Activated CD8-positive, alpha-beta memory T cell treated with anti-CD3 and anti-CD28 coated beads for 4 hours (primary cell): ENCODE measurements at places on chromosomes 7 and 10.

DNA sequence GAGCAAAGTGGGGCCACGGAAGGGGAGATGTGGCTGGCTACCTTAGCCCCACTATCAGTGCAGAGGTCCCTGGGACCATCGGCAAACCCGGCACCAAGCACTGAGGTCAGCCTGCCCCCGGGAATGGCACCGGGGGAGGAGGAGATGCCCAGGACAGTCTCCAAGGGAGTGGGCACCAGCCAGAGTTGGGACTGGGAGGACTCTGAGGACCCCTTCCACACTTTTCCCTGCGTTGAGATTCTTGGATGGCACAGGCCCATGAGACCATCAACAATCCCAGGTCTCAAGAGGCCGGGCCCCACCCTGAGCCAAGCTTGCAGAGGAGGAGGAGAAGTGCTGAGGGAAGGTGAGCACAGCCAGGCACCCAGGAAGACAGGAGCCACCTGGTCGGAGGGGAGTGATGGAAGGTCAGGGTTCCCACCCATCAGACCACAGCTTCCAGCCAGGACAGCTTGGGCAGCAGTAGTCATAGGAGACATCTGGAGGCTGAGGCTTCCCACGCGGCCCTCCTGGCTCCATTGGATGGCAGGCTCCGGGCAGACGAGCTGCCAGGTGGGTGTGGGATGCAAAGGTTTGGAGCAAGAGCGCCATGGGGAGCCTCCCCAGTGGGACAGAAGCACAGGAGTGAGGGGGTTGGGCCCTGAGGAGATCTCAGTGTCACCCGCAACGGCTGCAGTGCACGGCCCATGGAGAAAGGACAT, 2.6 kb upstream of the OPN4 start:
- DNase-seq = no peak

- no peak for DNase-seq
Observed at GRCh38 chr7:56811081-56811480, 321.2 kb downstream of the ZNF479 start.

DNA sequence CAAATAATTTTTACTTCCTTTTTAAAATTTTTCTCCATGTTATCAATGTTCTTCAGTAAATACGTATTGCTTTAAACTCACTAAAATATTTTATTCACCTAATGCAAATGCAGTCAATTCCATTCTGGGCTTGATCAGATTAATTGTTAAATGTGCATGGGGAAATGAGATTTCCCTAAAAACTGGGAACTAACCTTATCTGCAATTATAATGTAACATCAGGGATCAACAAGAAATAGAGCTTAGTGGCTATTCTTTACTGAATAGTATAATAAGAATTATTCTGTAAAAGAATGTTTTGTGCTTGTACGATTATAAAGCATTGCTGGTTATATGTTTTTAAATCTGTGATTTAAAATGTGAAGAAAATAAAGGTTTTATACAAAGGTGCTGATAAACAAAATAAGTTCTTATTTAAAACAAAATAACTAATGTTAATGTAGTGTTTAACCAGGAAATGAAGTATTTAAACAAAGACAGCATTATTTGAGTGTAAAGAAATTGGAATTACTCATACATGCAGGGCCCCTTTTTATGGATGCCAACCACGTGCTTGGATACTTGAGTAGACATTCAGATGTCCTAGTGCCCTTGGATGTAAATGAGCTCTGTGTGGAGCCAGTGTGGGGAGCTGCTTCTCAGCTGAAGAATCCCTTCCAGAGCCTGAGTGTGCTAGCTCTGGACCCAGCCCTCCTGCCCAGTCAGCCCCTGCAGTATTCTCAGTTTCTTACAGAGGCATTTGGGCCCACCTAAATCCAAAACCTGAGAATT, 84.2 kb downstream of the REEP3 start:
- DNase-seq = no peak

DNA sequence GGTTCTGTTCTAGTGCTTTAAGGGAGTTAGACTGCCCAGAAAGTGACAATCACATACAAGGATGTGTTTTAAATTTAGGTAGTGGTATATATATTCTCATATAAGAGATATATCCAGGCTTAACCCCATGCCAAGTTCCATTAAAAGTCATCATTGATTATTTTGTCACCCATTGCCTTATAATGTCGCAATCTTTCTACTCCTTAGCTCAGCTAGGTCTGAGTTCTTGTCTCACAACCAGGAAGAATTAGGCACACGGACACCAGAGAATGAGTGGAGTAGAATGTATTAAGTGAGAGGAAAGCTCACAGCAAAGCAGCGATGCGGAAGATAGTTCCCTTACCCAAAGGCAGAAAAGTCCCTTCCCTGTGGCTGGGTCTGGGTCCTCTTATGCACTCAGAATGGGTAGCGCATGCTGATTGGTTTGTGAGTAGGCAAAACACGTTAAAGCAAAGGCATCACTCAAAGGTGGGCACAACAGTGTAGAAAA, 197.2 kb upstream of the AHR start:
- DNase-seq = no peak

DNA sequence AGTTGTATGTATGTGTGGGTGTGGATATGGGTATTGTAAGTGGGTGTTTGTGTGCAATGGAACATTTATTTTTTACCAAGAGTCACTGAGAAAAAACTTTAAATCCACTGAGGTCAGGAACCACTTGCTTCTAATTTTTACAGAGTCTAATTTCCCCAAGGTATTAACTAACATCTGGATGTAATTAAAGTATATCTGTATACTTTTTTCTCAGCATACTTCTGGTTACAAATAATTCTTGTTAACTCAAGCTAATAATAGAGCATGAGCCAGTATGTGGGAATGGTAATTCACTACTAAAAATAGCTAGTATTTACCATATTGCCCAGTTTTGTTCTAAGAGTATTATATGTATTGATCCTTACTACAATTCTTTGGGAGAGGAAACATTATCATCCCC, 24.6 kb upstream of the STEAP4 start:
- no peak for DNase-seq

DNA sequence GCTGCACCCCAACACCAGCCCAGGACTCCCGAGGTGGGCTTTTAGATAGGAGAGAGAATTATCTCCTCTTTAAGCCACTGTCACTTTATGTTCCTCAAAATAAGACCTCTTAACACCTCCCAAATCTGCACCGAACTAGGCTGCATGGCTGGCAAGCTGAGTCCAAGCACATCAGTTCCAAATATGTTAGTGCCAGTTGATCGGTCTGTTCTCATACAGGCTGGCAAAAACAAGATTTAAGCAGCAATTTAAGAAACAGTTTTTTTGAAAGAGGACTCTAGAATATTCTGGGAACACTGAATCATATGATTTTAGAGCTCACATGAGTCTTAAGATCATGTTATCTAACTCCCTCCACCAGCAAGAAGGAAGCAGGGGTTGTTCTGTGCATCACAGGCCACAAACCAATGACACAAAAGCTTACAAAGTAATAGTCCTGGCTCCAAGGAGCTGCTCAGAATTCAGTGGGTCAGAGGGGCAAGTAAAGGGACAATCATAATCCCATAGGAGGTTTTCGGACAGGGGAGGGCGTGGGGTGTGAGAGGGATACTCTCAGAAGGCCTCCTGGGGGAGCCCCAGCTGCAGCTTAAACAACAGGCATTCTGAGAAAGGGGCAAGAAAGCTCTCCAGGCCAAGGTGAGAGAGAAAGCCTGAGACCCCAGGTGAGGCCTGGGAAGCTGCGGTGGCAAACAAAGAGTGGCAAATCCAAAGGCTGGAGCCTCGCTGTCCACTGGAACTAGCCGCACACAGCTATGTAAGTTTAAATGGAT, 7.1 kb downstream of the COBL start:
- DNase-seq = no peak

GRCh38 chr10:52573347-52573746, 199.2 kb downstream of the MBL2 start:
- DNase-seq = no peak

DNA sequence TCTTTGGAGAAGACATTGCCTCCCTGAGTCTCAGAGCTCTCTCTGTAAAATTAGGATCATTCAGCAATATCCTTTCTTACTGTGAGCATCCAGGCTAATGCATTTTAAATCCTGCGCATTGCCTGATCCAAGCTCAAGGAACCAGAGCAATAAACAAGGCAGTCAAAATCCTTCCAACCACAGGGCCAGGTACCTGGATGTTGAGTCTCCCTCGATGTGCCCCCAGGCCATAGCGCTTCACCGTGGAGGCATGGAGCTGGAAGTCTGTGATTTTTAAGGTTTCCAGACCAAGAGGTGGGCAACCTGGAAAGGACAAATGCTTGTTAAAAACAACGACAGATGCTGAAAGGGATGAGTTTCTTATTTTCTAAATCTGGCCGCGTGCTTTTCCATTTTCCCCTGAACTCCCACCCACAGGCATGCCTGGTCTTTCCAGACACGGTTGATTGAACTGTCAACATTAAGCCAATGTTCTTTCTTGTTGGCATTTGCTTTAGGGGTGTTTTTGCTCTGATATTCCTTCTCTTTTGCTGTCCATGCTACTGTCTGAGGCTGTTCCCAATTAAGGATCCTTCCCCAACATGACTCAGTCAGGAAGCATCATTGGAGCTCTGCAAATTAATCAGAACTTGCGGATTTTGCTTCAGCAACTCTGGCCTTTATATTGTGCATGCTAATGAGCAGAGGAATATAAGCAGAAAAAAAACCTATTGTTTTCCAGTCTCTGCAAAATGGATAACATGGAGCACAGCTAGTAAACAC, 29.0 kb downstream of the CPXM2 start:
- DNase-seq = no peak
